ENCODE measurements at places on chromosomes 4 and X.

DNA sequence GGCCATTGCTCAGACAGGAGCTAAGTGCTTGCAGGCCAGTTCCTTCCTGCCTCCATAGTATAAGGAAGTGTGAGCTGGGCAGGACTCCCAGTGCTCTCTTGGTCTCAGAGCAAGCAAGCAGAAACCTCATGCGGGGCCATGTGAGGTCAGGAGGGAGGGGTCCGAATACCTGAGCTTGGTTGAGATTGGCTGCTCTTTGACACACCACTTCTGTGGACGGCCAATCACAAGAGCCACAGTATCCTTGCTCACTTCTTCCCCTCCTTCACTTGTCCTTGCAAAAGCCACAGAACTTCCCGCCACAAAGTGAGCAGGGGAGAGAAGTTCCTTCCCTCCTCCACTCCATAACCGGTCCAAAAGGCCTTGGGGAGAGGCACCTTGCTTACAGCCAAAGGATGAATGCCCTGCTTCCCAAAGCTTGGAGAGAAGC is 56.7 kb downstream of the PRPS1 start:
- DNase-seq: peak; percentile 55

GRCh38 chrX:118677318-118677717 is 50.1 kb upstream of the IL13RA1 start:
- DNase-seq: no peak

DNA sequence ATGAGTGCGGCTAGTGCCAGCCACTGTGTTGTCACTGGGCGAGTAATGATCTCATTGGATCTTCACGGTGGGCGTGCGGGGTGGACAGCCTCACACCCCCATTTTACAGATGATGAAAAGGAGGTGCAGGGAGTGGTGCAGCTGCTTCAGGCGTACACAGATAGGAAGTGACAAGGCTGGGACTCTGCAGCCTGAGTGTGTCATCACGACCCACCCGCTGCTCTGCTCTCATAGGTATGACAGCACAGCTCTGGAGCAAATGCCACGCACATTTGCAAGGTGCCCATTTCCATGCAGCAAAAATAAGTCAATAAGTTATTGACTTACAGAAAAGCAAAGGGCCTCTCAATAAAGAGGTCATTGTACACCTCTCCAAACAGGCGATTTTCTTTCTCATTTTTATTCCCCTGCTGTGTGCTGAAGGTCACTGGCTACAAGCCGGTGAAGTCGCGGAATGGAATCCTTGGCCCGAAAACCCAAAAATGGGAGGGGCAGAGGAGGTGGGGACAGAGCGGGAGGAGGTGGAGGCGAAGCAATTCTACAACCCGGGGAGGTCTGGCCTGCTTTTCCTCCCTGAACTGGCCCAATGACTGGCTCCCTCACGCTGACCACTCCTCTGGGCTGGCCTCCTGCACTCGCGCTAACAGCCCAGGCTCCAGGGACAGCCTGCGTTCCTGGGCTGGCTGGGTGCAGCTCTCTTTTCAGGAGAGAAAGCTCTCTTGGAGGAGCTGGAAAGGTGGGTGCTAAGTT is at the start of gene SOD3:
TSS of gene SOD3 (plus strand) at position 658 of the 750 bp plus-strand sequence. CDS start 3,949 bp downstream, outside the sequence.
- DNase-seq: peak; percentile 90

GRCh38 chr4:77154761-77155499 is 2.1 kb upstream of the CCNG2 start:
- DNase-seq: no peak

GRCh38 chr4:24924309-24924781 is 11.5 kb upstream of the CCDC149 start:
- DNase-seq: peak; percentile 97

DNA sequence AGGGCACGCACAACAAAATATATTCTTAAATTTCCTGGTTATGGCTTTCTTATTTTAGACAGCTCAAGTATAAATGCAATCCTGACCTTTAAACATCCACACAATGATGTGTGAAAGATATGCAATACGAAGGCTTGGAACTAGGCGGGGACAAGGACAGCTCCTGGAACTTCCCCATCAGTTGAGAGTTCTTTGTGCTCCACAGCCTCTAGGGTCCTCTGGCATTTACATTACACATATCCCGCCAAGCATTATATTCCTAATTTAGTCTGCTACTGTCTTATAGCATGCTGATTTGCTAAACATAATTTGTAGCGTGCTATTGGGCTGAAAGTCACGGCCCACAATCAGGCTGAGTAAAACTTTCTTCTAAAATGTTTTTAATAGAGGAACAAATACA is 74.4 kb downstream of the FTHL17 start:
- DNase-seq: no peak

- DNase-seq: no peak
Observed at GRCh38 chr4:140735779-140736391, 20.3 kb downstream of the TBC1D9 start.

- DNase-seq: no peak
Observed at GRCh38 chrX:69231903-69232302, 66.7 kb upstream of the PJA1 start.

DNA sequence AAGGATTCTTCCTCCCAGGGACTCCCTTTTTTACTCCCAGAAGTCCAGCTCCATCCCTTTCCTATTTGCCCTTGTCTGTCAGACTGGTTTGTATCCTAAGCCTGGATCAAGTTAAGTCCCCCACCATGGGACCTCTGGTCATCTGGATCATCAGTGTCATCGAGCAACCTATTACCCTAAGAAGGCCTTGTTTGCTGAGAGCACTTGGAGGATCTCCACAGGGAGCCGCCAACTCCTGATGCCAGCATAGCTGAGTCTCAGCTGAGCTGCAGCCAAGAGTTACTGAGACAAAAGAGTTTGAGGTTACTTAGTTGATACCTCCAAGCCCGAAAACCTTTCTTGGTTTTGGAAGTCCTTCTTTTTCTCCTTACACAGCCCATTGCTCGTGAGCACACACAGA is 10.1 kb upstream of the DAPP1 start:
- DNase-seq: no peak

GRCh38 chrX:126165721-126166461 is at the start of gene DCAF12L2:
Gene DCAF12L2, minus strand, starts transcription at chrX:126166289. Its CDS starts 365 bp downstream, at chrX:126165924.
- DNase-seq: no peak

- DNase-seq: no peak
Observed at GRCh38 chrX:17475449-17476217, 100.6 kb downstream of the NHS start.

DNA sequence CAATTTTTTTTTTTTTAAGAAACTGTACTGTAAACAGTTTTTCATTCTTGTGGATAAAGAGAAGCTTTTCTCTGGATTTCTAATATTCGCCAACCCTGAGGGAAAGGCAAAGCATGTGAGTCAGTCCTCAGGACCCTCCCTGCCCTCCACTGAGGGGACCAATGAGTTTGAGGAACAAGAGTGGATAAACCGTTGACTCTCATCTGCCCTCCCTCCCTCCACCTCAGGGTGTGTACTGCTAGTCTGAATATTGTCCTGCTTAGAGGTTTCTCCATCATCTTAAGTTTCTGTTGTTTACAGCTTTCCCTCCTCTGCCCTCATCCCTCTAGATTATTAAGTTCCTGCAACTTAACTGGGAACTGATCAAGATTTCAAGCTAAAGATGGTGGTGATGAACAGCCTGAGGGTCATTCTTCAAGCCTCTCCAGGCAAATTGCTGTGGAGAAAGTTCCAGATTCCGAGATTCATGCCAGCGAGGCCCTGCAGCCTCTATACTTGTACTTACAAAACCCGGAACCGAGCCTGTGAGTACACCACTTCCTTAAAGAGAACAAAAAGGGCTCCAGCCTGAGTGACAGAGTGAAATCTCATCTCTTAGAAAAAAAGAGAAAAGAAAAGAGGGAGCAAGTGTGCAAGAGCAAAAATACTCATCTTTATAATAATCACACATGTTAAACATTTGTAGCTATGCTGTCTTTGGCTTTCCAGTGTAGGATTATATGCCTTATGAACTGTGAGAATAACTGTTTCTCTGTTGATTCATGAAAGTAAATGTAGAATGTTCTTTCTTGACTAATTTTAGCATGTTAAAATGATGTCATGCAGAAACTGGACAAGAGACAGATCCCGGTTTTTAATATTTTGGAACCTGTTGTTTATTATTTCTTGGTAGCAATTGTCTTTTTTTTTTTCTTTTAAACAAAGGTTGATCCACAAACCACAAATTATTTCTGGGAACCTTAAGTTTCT is 11.9 kb downstream of the CA5B start:
- DNase-seq: no peak

GRCh38 chr4:89336818-89337420 is 29.3 kb upstream of the GPRIN3 start:
- no peak for DNase-seq

- DNase-seq: no peak
Observed at GRCh38 chr4:26135331-26135730, 185.5 kb upstream of the RBPJ start.

All from ACHN (cell line).